ENCODE measurements at places on chromosomes 3 and 15.

GRCh38 chr15:80929689-80930088, 59.9 kb downstream of the MESD start:
- no peak for DNase-seq

- DNase-seq: peak; percentile 52
These were observed 106.0 kb downstream of the KLHL25 start for GRCh38 chr15:85688711-85689110.

DNA sequence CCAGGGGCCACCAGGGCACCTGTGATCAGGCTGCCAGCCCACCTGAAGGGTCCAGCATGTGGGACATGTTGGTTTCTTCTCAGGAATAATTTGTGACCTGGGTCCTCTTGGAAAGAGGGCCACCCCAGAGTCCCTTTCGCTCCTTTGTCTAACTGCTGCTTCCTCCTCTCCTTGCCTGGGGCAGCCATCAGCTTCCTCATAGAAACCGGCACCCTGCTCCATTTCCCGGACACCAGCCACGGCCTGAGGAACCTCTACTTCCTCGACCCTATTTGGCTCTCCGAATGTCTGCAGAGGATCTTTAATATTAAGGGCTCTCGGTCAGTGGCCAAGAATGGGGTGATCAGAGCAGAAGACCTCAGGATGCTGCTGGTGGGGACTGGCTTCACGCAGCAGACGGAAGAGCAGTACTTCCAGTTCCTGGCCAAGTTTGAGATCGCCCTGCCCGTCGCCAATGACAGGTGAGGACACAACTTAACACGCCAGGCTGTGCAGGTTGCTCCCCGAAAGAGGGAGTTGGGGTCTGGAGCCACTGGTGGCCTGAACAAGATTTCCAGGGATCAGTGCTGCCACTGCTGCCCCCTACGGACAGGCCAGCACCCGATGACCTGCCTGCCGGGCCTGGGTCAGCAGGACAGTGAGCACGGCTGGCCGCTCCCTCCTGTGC, 109.7 kb downstream of the LRRK1 start:
- no peak for DNase-seq

GRCh38 chr3:73086071-73086494, 24.6 kb downstream of the EBLN2 start:
- peak; percentile 52 for DNase-seq

DNA sequence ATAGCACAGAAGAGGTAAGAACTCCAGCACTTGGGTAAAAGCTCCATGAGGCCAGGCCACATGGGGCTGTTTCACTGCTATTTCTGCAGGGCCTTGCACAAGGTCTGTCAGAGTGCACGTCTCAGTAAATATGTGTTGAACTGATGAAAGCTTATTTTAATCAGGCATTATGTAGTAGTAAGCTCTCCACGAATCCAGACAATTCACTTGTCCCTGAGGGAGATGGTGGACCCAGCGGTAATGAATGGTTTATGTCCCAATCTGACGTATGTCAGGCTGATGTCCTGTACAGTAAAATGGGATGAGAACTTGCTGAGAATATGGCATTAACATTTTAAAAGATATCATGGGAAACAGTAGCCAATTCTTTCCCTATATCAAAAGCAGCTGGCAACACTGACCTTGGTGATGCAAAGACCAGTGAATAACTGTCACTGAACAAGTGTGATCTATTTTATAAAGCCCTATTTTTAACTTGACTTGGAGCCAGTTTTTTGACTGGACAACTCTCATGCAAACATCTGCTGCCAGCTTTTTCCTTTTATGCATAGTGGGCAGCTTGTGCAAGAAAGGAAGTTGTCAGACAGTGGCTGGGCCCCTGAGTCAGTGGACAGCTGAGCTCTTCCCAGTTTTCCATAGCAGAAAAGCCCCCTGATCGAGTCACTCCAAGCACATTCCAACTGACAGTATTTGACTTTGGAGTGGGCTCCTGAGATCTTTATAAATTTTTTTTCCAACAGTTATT, 519.8 kb upstream of the MDFIC2 start:
- no peak for DNase-seq

DNA sequence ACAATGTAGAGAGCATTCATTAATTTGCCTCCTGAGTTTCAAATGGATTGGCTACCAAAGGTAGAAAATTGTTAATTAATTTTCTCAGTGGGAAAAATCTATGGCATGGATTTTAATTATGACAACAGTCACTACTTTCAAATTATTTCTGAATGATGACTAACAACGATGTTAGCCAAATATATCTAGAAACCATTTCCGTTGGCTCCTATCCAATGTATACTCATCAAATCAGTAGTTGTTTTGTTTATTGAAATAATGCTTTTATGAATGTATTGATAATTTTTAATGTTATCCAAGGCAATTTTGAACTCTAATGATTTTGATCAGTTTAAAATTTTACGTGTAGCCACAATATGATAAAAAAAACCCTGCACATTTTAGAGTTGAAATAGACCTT, 333.4 kb downstream of the NAALADL2 start:
- DNase-seq: no peak

DNA sequence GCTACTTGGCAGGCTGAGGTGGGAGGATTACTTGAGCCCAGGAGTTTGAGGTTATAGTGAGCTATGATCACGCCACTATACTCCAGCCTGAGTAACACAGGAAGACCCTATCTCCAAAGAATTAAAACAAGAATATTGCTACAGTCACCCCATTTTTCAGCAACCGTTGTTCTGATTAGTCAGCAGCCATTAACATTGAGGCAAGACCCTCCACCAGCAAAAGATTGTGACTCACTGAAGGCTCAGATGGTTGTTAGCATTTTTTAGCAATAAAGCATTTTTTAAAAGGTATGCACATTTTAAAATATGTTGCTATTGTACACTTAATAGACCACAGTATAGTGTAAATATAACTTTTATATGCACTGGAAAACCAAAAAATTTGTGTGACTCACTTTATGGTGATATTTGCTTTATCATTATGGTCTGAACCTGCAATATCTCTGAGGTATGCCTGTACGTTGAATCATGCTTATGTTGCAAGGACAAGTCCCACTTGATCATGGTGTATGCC, 492.6 kb downstream of the SQOR start:
- no peak for DNase-seq

GRCh38 chr3:160012108-160012507, 23.5 kb downstream of the IL12A start:
- DNase-seq: no peak

DNA sequence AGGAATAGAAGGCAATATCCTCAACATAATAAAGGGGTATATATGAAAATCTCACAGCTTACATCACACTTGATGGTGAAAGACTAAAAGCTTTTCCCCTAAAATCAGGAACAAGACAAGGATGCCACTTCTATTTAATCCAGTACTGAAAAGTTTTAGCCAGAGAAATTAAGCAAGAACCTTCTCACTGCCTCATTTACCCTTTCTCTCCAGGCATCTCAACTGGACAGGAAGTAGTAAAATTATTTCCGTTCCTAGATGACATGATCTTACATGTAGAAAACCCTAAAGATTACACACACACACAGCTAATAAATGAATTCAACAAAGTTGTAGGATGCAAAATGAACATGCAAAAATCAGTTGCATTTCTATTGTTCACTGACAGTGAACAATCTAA, 11.2 kb downstream of the SCAP start:
- DNase-seq: no peak

- no peak for DNase-seq
These were observed 283.4 kb upstream of the VEPH1 start for GRCh38 chr3:157786618-157787017.

- no peak for DNase-seq
These were observed 95.7 kb downstream of the PPM1L start for GRCh38 chr3:160851629-160852210.

- DNase-seq: no peak
These were observed 70.2 kb upstream of the ST8SIA2 start for GRCh38 chr15:92323525-92323924.

DNA sequence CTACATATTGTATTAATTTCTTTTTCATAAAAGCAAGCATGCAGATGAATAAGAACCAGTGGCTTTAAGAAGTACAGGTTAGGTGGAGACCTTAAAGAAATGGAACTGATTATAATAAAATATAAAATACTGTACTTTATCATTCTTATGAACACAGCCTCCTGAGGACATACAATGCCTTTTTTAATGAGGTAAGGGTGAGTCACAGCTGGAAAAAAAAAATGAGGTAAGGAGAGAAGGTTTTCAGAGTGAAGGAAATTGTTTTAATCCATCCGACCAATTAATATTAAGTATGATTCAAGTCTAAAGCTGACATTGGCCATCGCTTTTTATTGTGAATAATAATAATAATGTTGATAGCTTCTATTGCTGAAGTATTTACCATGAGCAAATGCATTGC, 170.3 kb upstream of the SOX2 start:
- DNase-seq: no peak

DNA sequence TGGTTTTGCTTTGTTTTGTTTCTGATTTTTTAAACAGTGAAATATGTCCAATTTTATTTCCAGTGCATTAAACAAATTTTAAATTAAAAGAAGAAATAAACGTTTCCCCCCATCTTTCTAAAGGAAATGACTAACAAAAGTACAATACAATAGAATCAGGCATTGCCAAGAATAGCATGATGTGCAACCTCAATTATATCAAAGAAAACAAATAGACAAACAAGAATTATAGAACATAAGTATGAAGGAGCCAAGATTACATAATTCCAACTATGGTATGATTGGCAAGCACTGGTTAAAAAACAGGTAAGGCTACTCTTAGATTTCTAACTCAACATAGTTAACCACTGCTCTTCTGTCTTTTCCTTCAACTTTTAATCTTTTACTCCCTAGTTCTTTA, 26.4 kb downstream of the TIGIT start:
- no peak for DNase-seq

DNA sequence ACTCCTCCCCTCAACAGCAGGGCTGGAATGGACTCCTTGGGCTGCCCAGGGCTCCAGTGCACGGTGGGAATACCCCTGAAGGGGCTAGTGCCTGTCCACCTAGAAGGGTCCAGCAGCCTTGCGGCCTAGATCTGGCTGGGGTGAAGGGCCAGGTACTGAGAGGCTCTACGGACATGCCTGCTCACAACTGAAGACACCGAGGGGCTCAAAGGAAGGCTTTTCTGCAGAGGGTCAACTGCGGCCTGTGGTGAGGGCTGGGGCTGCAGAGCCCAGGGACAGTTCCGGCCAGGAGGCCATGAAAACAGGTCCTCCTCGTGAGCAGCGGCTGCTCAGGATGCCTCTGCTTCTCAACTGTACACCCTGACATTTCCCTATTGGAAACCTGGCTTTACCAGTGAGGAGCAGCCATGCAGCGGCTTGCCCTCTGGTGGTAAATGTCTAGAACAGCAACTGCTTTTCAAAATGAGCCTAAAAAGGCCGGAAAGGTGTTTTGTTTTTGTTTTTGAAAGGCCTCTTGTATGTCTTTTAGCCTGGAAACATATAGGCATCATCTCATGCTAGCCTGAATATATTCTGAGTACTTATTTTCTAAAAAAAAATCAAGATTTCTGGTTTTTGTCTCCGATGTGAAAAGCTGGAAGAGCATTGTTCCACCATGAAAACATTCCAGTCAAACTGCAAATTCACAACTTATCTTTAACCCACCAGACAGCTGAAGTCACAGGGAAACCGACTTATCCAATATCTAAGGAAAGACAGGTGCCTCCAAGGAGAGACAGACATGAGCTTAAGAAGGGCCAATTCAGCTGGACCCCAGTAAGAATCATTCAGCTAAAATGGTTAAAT, 163.4 kb downstream of the KLF13 start:
- peak; percentile 67 for DNase-seq

DNA sequence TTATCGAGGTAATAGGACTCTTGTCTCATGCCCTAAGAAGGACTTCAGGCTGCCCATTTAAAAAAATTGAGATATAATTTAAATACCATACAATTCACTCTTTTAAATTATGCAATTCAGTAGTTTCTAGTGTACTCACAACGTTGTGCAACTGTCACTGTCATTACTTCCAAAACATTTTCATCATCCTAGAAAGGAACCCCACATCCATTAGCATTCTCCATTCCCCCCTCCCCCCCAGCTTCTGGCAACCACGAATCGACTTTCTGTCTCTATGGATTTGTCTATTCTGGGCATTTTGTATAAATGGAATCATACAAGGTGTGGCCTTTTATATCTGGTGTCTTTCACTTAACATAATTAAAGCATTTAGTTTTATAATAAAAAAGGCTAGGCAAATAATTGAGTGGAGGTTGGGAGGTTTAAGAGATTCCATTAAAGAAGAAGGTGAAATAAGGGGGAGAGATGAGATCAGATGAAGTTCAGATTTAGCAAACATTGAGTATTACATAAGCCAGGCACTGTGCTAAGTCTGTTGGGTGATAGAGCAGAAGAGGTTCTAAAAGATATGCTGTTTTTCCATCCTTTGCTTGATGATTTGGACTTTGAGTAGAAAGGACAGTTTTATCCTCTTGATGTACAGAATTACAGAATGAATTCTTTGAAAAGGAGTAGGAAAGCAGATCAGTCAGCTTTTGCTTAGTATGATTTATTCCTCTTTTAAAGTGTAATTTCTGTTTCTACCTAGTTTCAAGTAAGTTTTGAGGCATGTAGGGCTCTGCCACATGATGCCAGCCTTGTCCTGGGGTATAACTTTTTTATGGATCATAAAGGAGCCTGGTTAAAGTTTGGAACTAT, 36.3 kb downstream of the UBE2E2 start:
- DNase-seq: no peak

DNA sequence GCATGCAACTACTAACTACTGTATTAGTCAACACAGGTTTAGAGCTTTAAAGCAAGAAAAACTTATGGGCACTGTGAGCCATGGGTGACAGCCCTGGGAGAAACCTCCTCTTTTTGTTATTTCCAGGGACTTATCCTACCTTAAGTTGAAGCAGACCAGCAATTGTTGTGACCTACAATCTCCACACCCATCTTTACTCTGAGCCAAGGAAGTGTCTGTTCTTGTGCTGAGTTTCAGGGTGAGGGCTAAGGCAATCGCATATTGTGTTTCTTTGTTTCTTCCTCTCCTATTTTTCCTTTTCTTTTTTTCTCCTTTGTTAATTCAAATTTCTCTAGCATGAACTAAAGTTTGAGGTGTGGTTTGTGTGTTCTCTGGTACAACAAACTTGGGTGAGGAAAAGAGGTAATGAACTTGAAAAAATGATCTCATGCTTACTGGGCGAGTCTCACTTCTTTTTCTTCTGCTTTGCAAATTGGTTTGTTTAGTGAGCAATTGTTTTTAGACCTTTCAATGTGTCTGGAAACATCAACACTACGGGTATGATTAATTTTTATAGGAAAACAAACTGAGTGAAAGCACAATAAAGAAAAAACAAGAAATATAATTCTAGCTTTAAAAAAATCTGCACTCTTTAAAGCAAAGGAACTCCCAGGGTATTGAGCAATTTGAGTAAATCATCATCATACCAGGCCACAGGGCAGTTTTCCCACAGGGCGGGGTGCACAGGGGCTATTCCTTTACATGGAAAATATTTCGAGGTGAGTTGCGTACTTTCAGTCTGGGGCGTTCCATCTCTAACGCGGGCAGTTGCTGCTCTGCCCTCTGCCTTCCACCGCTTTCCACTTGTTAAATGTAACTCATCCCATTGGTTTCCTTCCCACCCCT, 2.7 kb downstream of the UPK1B start:
- DNase-seq: no peak
